ENCODE measurements at places on chromosomes 5 and 9.

DNA sequence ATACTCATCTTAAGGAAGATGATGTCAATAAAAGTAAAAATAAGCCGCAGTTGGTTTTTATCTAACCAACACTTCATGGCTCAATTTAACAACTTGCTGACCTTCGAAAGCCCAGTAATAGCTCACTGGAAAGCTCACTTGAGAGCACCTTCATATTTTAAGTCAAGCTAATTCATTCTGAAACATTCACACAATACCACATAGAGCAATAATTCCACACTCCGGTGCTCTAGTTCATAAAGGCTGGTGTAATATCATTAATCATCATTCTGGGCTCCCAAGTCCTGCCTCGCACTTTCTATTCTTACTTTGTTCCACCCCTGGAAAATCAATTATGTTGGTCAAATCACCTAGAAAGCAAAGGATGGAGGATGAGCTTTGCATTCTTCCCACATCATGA lies 74.4 kb downstream of the ELAVL2 start:
- no peak for DNase-seq

GRCh38 chr5:10689391-10690081 lies 71.5 kb downstream of the DAP start:
- DNase-seq, result no peak

DNA sequence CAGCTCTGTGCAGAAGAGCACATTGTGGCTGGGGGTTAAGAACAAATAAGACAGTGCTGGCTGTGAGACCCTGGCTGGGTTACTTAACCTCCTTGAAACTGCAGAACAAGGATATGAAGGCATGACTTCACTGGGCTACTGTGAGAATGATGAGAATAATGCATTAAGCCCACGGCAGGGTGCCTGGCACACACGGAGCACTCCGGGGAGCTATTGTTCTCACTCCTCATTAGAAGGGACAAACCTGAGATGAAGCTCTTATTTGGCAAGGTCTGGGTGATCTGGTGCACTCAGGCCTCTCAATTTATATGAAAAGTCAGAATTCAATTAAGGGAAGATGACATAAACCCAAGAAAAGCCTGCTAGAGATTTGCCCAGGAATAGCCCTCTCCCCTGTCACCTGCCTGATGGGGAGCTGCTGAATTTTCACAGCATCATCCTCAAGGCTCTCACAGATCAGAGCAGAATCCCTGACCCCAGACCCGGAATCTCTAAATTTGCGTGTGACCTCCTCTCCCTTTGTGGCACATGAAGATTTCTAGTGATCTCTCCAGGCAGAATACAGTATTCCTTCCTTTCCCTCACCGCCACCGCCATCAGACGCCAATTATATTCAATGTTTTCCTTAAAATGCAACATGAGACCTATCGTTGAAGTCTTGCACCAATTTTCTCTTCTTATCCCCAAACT lies 102.1 kb downstream of the COL23A1 start:
- DNase-seq, result no peak

GRCh38 chr5:61307611-61308010 lies 24.4 kb upstream of the ZSWIM6 start:
- no peak for DNase-seq

DNA sequence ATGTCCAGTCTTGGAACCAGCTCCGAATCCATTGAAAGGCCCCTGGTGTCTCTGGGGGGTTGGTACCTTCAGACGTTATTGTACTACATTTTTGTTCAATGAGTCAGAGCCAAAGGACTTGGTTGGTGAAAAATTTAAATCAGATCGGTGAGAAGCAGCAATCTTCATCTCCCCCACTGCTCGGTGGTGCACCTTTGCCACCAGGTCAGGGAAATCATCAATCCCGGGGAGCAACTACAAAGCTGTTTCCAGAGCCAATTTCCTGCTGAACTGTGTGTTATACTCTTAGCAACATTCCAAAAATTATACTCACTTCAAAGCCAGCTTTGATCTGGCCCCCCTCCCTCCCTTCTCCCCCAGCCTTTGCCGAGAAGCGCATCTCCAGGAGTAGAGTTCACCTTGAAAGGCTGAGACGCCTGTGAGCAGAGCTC lies 375.2 kb upstream of the WWC1 start:
- DNase-seq, result no peak
